ENCODE measurements at places on chromosomes 16 and 17.

GRCh38 chr17:2946144-2946543, 117.3 kb downstream of the OR1D5 start:
- DNase-seq: no peak

DNA sequence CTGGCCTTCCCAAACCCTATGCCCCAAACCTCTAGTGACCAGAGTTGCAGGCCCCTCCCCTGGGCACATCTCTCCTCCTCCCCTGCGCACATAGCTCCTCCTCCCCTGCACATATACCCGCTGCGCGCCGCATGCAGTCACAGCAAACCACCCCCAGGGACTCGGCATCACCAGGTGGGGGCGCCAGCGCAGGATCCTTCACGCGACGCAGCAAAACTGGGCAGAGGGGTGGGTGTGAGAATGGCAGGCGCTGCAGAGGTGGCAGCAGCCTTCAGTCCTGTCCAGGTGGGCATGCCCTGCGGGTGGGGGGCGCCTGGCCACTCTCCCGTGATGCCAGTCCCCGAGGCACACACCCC, 5.6 kb downstream of the CORO6 start:
- peak; percentile 85 for DNase-seq

GRCh38 chr17:22671110-22671509, 978.8 kb downstream of the KCNJ18 start:
- DNase-seq: no peak

GRCh38 chr16:10982465-10983150, 38.2 kb downstream of the CLEC16A start:
- no peak for DNase-seq

DNA sequence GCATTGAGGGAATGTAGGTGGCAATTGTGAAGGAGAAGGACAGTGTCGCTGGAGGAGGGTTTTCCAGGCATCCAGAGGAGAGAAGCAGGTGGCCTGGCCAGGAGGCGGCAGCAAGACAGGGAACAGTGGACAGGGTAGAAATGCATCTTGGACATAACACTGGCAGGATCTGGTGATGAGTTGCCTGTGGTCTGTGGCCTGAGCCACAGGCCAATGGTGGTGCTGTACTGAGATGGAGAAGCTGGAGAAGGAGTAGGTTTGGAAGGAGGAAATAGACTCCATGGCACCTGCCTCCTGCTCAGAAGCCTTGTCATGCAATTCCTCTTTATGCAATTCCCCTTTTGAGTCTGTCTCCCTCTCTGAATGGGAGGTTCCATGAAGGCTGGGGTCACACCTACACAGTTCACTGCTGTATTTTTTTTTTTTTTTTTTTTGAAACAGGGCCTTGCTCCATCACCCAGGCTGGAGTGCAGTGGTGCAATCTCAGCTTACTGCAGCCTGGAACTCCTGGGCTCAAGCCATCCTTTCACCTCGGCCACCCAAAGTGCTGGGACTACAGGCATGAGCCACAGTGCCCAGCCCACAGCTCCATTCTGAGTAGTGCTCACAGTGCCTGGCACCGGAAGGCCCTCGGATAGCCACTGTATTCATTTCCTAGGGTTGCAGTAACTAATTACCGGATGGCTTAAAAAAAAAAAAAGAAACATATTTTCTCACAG, 13.5 kb upstream of the CACNG4 start:
- no peak for DNase-seq

- no peak for DNase-seq
Observed at GRCh38 chr16:15592324-15592723, 50.6 kb downstream of the MARF1 start.

Measured in stimulated activated CD4-positive, alpha-beta T cell treated with anti-CD3 and anti-CD28 coated beads, Interleukin-1b, Interleukin-23, amount 100 ng/mL, for 1 hour (primary cell).